ENCODE measurements at places on chromosomes 7 and 10. TPM values are rescaled to one million over a fixed set of nuclear protein-coding genes. Genes with fewer than 3 reads are reported as not detected.

DNA sequence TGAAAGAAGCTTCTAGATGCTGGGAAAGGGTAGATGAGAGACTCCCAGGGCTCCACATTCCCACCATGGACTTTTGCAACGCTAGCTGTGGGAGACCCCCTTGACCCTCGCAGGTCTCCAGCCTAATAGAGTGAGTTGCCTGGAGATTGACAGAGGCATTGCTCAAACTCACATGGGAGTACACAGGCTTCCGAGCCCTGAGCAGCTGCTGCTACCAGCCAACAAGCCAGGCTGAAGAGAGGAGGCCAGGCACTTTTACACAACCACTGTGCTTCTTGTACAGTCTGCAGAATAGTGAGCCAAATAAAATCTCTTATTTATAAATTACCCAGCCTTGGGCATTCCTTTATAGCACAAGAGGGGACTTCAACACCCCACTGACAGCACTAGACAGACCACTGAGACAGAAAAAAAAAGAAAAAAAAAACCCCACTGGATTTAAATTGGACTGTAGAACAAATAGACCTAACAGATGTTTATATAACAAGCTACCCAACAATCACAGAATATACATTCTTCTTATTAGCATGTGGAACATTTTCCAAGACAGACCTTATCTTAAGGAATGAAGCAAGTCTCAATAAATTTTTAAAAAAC lies 146.2 kb downstream of the ZFAND4 start:
- no peak for DNase-seq

- DNase-seq = no peak
These were observed 437.2 kb downstream of the MDFIC start for GRCh38 chr7:115359119-115359518.

Gene ADAMTS14
- total RNA-seq = 1.6 TPM

DNA sequence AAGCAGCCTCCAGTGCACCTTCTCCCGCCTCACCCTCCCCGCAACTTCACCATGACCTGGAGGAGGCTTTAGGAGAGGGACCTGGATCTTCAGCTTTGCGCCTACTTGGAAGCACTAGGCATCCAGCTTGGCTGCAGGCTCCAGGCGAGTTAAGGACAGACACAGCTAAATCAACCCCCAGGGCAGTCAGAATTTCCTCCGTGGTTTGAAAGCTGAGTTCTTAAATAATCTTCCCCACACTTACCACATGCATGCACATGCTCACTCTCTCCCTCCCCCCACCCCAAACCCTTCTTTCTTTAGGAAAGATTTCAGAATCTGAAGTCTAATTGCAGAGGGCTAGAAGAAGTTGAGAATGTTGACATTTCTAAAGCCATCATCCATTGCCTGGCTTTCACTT lies 36.7 kb upstream of the LRRC4 start:
- no peak for DNase-seq

DNA sequence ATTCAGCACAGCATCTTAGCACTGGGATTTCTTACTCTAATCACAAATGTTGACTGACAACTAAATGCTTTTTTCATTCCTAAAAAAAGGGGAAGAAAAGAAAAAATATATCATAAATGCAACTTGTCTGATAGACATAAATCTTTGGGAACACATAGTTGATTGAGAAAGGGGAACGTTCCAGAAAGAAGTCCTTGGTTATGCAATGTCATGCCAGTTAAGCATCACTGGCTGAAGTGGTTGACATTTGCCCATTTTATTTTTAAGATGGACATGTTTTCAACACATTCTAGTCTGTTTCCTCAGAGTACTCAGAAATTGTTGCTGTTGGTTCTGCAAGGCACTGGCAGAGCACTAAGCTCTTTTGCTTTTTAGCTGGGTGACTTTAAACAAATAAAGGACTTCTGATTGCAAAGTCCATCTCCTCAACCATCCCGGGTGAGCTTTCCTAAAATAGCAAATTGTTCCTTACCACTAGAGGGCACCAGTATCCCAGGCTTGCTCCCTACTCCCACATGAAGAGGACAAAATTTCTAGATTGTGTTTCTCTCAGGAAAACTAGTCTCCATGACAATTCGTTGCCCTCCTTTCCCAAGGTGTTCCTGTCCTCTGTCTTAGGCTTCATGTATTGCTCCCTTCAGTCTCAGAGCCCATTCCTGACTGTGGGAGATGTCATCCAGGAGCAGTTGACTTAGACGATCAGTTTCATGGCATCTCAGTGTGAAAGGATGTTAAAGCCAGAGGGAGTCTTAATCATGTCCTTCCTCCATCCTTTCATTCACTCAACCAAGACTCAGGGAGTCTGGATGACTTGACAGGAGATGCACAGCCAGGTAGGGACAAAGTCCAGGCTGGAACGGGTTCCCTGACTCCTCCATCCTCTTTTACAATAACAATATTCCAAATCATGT lies 23.9 kb downstream of the OPALIN start:
- DNase-seq = peak; percentile 48

Gene ACHE
- total RNA-seq = not detected

DNA sequence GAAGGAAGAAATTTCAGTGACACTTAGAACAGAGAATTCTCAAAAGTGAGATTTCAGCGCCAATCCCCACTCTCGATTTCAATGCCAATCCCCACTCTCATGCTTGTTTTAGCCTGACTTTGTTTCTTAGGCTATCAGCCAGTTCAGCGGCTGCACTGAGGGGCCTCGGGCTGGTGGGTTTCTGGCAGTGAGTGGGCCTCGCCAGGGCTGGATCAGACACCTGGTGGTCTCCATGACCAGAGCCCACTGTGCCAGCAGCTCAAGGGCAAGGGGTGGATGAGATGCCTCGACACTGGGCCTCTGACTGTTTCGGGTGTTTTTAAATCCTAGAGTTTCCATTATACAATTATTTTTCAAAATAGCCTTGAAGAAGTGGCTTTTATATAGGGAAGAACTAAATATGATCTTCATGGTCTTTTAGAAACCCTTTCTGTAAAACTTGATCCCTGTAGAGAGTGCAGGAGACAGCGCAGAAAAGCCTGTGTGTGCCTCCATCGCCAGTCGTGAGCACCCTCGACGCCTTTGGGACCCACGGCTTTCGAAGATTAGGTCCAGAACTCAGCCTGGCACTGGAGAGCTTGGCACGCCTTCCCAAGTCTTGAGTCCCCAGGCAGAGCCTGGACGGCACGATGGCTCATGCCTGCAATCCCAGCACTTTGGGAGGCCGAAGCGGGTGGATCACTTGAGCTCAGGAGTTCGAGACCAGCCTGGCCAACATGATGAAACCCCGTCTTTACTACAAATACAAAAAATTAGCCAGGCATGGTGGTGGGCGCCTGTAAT lies 76.2 kb downstream of the INPP5A start:
- DNase-seq = no peak

DNA sequence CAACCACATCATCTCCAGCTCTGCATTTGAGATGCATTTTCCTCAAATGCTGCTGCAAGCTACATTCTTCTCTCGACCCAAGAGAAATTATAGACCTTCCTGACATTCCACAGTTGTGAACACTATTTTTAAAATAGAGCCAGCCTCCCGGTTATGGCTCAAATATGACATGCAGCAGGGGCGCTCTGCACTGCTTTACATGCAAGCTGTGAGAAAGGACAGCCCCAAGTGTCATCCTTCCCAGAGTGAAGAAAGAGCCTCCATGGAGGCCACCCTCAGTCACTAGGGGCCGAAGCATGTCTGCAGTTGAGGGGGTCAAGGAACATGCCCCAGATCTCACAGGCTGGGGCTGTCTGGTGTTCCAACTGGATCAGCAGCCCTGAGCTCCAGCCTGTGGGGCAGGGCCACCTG lies 63.9 kb upstream of the CHST15 start:
- no peak for DNase-seq

- peak; percentile 47 for DNase-seq
These were observed 111.9 kb upstream of the RHEB start for GRCh38 chr7:151631570-151631952.

Gene NKX2-3
- not detected for total RNA-seq

Gene CTTNBP2
- 3.2 TPM for total RNA-seq

Gene AP5Z1
- total RNA-seq = 59.6 TPM

Gene CH25H
- under 0.01 TPM for total RNA-seq

DNA sequence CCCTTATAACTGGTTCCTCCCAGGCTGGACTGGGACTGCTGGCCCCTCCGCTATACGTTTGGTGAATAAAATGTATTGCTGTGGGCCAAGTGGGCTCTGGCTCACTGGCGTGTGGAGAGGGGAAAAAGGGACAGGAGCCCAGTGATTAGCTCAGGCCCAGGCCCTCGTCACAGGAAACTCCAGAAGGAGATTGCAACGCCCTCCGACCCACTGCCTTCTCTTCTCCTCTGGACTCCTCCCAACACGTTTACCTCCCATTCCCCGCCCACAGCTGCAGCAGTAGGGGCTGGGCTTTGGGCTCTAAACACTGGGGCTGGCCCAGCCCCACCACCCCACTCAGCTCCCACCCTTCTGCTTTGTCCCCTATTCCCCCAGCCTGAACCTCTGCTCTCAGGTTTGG lies 173.9 kb downstream of the NEURL1 start:
- peak; percentile 83 for DNase-seq

DNA sequence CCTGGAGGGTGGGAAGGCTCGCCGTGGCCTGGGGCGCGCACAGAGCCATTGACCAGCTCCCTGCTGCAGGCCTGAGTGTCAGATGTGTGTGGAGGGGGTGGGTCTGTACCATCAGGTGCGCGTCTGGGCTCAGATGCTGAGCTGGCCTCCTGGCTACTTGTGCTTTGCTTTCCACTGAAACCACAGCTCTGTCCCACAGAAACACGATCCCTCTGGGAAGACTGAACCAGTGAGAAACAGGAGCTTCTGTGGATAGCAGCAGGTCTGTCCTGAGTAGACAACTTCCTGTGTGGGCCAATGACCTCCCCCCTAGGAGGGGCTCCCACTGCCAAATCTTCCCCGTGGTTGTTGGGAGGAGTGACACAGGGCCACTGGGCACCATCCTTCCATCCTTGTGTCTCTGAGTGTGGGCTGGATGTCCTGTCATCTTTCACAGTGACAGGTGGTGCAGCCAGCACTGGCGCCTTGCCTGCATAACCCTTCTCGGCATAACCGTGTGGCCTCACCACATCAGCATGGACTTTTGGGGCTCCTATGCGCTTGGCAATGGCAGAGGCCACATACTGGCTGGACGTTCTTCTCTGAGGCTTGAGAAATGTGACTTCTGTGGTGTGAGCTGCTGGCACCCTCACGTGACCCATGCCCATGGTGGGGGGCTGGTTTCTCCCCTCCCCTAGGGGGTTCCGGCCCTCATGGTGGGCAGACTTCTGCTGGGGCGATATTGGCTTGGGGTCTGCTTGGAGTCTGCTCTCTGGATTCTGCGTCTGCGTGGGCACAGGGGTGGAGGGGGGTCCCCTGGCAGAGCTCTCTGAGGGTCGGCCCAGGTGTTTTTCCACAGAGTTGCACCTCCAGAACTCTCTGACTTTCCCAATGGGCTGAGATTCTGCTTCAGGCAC lies 245.5 kb upstream of the GRB10 start:
- DNase-seq = no peak

Gene SCART1
- 4.2 TPM for total RNA-seq

Gene HMX2
- total RNA-seq = not detected

- no peak for DNase-seq
These were observed 72.0 kb upstream of the HECW1 start for GRCh38 chr7:43040461-43040860.

GRCh38 chr7:132942701-132943100 lies 139.2 kb downstream of the CHCHD3 start:
- no peak for DNase-seq

- no peak for DNase-seq
These were observed 12.0 kb downstream of the PPP1R17 start for GRCh38 chr7:31699050-31699449.

- no peak for DNase-seq
These were observed 151.6 kb upstream of the TBX20 start for GRCh38 chr7:35405461-35405860.

Measured in fibroblast of villous mesenchyme (primary cell).